ENCODE measurements at places on chromosomes 1 and 21.

DNA sequence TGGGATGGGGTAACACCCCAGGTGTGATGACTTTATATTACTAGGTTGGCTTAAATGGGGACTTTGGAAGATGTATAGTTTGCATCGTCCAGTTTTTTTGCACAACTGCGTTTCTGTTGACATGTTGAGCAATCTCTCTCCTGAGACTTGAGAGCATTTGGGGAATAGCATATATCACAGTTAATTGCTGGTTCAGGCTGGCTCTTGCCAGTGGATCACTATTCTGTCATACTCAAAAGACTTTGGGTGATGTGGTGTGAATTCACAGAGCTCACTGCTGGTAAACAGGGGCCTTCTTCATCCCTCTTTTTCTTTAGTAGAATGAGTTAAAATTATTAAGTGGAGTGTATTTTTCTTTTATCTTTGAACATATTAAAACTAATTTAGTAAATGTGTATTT is 44.3 kb downstream of the LHX9 start:
- DNase-seq: no peak

GRCh38 chr1:149929856-149930255 is 2.3 kb upstream of the SF3B4 start:
- no peak for DNase-seq

GRCh38 chr1:8844501-8845006 is 27.1 kb upstream of the RERE start:
- DNase-seq: no peak

GRCh38 chr1:216616425-216616824 is 106.8 kb downstream of the ESRRG start:
- no peak for DNase-seq

GRCh38 chr1:225762002-225762441 is 15.6 kb upstream of the SRP9 start:
- no peak for DNase-seq

GRCh38 chr1:1337793-1338147 is 6.7 kb downstream of the TAS1R3 start:
- no peak for DNase-seq

Measured in vagina (tissue), 2 donors.